ENCODE measurements at places on chromosomes 1 and 21. TPM values are rescaled to one million over a fixed set of nuclear protein-coding genes. Genes with fewer than 3 reads are reported as not detected.

- no peak for DNase-seq
These were observed 50.8 kb downstream of the CHD5 start for GRCh38 chr1:6129313-6129712.

RGS1 gene
- 19.7 TPM for total RNA-seq

- no peak for DNase-seq
These were observed 82.5 kb downstream of the ST3GAL3 start for GRCh38 chr1:43789604-43790550.

DNA sequence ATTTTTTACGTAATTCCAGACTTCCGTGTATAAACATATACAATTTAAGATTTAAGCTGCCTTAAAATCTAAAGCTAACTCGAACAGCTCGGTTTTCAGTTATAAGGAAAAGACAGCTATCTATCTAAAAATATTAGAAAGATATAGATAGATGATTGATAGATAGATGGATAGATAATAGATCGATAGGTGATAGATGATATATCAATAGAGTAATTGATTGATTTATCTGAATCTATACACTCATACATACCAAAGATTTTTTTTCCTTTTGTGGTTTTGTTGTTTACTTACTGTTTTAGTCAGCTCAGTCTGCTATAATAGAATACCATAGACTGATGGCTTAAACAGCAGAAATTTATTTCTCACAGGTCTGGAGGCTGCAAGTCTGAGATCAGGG, 278.5 kb upstream of the PLD5 start:
- no peak for DNase-seq

ARID1A gene
- total RNA-seq = 44.1 TPM

SLFNL1 gene
- 0.81 TPM for total RNA-seq

DNA sequence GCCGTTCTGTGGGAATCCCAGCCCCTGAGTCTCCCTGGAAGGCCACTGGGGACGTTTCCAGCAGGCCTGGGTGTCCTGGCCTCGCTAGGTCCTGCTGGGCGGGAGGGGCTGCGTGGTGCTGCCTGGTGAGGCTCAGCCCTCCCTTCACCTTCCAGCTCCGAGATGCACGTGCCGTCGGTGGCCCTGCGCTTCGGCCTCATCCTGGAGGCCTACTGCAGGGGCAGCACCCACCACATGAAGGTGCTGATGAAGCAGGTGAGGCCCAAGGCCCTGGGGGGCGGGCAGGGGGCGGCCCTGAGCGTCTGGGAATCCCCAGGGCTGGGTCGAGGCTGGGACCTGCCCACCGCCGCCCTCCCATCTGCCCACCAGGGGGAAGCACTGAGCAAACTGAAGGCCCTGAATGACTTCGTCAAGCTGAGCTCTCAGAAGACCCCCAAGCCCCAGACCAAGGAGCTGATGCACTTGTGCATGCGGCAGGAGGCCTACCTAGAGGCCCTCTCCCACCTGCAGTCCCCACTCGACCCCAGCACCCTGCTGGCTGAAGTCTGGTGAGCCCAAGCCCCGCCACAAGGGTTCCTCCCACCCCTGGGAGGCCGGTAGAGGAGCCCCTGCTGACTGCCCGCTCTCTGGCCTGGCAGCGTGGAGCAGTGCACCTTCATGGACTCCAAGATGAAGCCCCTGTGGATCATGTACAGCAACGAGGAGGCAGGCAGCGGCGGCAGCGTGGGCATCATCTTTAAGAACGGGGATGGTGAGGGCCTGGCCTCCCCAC, 70.3 kb downstream of the PIK3CD start:
- no peak for DNase-seq

- peak; percentile 89 for DNase-seq
These were observed 804.8 kb downstream of the USP25 start for GRCh38 chr21:16534408-16535101.

GRCh38 chr21:26080211-26080610, 90.4 kb downstream of the APP start:
- DNase-seq = no peak

DNA sequence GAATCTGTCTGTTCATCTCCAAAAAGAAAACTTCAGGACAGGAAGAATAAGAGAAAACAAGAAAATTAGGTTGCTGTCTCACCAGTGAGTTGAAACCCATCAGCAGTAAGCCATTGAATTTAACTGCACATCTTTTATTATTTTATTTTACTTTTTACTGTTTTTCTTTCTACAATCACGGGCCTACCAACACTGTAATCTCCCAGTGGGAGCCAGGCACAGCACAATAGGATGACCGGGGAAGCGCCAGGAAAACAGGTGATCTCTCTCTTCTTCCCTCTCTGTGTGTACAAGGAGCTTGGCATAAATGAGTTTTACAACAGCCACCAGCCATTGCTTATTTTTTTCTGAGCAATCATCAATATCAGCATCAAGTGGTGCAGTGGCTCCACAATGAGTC, 113.1 kb upstream of the ESRRG start:
- no peak for DNase-seq

LCE6A gene
- total RNA-seq = not detected

FMO5 gene
- 9.1 TPM for total RNA-seq

DNA sequence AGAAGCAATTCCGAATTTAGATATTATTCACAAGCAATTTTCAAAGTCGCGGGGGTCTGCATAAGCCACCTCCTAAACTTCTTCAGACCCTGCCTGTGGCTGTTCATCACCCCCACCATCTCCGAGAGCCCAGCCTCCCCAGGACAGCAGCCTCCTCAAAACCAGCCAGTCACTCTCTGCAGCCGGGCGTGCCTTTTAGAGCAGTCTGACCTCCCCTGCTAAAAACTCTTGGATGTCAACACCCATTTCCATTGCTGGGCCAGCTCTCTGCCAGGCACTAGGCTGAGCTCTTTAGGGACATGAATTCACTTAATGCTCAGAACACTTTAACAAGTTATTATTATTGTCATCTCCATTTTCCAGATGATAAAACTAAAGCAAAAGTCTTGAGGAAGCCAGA, 11.7 kb downstream of the ADPRS start:
- no peak for DNase-seq

GRCh38 chr1:15621975-15622374, 4.7 kb downstream of the DDI2 start:
- DNase-seq = no peak

- no peak for DNase-seq
These were observed 133.7 kb downstream of the DMRTA2 start for GRCh38 chr1:50289495-50289894.

LIN28A gene
- total RNA-seq = not detected
